Fibroblast of skin of right biceps (primary cell): ENCODE measurements at places on chromosomes 13 and 19.

- no peak for DNase-seq
Observed at GRCh38 chr13:111318386-111318785, 2.1 kb upstream of the TEX29 start.

DNA sequence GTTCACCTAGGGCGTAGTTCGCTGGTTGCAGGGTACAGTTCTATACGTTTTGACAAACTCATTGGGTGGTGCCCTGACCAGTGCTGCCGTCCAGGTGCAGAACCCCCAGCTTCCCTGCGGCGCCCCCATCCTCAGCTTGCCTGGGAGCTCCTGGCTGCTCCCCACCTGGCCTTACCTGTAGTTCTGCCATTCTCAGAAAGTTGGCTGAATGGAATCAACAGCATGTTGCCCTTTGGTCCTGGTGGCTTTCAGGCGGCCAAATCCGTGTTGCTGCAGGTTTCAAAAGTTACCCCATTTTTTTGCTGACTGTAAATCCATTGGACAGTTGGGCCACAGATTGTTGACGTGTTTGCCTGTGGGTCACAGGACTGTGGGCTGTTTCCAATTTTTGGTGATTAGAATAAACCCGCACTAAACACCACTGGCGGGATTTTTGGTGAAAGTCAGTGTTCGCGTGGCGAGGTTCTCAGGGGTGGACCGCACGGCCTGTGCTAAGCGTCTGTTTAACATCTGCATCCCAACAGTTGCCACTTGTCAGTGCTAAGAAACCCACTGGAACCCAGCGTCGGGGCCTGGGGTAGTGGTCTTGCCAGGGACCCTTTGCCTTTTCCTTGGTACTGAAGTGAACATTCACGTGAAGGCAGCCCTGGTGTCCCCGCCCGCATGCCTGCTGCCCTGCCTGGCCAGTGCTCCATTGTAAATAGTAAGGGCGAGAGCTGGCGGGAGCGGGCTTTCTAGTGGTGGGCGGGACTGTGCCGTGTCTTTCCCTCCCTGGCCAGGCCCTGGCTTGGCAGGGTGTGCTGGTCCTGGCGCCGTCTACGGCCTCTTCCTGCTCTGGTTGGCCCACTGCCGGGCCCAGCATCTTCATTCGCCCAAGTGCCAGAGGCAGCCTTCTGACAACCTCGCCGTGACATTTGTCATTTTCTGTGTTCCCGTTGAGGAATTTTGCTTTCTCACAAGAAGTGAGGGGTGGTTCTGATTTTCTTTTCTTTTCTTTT lies 3.3 kb downstream of the DOT1L start:
- no peak for DNase-seq

GRCh38 chr19:17865364-17866311 lies 5.9 kb downstream of the RPL18A start:
- DNase-seq = peak; percentile 31

DNA sequence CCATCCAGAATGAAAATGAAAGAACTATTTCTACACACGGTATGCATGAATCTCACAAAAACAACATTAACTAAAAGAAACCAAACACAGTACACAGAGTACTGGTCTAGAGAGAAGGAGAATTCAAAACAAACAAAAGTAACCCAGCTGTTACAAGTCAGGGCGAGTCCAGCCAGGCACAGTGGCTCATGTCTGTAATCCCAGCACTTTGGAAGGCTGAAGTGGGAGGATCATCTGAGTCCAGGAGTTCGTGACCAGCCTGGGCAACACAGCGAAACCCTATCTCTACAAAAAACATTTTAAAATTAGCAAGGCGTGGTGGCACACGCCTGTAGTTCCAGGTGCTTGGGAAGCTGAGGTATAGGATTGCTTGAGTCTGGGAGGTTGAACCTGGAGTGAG lies 1.7 kb upstream of the PSMC4 start:
- DNase-seq = no peak

DNA sequence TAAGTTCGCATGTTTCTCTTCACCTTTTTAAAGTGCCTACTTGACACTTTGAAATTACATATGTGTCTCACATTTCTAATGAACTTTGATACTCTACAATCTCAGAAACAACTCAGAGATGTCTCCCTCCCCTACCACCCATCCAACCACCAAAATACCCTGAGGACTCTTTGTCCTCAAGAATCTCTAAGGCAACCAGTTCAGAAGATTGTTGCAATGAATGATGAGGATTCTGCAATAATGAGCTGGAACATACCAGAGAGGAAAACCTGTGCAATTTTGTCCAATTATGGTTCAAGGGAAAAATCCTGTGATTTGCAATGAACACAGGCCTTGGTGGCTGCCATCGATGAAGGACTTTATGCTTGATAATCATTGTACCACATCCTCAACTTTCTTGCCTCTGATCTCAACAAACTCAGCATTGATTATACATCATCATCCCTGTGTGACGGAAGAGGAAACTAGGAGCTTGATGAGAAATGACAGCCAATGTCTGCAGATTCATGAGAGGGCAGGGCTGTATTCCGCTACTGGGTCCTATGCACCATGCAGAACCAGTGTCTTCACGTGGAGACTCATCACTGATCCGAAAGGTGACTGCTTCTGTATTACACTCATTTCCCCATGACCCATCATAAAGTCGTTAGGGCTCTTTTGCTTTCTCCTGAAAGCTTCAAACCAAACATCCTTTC lies 1.1 kb downstream of the FPR1 start:
- peak; percentile 39 for DNase-seq

DNA sequence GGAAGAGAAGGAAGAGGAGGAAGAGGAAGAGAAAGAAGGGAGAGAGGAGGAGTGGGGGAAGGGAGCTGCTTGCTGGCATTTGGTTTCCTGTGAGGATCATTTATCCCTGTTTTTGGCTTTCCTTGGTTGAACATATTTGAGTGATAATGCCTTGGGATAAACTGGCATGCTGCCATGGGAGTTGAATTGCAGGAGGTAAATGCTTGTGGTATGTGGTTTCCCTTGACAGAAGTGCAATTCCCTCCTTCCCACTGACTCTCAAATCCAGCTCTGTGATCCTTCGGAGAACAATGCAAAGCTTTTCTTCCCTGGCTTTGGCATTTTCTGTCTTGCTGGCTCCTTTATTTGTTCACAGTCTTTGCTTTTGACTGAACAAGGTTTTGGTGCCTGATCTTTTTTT lies 27.2 kb upstream of the CBY2 start:
- DNase-seq = peak; percentile 98
